ENCODE measurements at places on chromosomes 5 and 9. TPM values are rescaled to one million over a fixed set of nuclear protein-coding genes. Genes with fewer than 3 reads are reported as not detected.
A peak's percentile ranks its signal among the peaks of the same experiment; 100 is the strongest.

The AQP7 gene
- total RNA-seq: not detected

The FYB1 gene
- total RNA-seq: 0.34 TPM

The BTNL3 gene
- not detected for total RNA-seq

- DNase-seq: no peak
- H3K36me3 ChIP-seq: peaks cover 26% of the 10 kb centered on the region
- H3K27ac ChIP-seq: peak overlapping the region; percentile 88
- peaks cover 31% of the 10 kb centered on the region for H3K4me1 ChIP-seq
- no peaks in the 10 kb centered on the region for H3K27me3 ChIP-seq
Observed at GRCh38 chr5:81300921-81301270, 491 bp upstream of the ZCCHC9 start.

DNA sequence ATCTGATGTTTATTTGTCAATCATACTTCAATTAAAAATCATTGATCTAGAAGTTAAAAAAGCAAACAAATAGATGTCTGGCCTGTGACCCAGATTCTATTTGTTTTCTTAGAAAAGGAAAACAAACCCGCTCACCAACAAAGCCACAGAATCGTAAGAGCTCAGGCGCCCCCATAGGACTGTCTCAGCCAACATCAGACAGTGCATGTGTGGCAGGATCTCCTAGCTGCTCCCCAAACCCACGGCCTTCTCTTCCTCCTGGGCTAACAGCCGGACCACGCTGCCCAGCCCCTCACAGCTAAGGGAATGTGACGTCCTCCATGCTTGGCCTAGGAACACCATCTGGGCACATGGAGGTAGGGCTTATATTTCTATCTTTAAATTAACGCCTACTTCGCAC is 19.4 kb downstream of the OR2Y1 start:
- H3K27ac ChIP-seq: no peak overlapping the region
- H3K27me3 ChIP-seq: peaks cover 16% of the 10 kb centered on the region
- DNase-seq: no peak
- H3K4me3 ChIP-seq: no peak overlapping the region
- no peaks in the 10 kb centered on the region for H3K36me3 ChIP-seq
